ENCODE measurements at places on chromosomes 3 and 15. TPM values are rescaled to one million over a fixed set of nuclear protein-coding genes. Genes with fewer than 3 reads are reported as not detected.
A peak's percentile ranks its signal among the peaks of the same experiment; 100 is the strongest.

- peaks cover 18% of the 10 kb centered on the region for H3K4me1 ChIP-seq
- DNase-seq, result no peak
- no peak overlapping the region for H3K4me3 ChIP-seq
- 0 out of 2 replicates have a peak overlapping the region, but pooled peaks have one; percentile 41 for H3K27ac ChIP-seq
- H3K36me3 ChIP-seq, result peaks cover 39% of the 10 kb centered on the region
- H3K27me3 ChIP-seq, result no peaks in the 10 kb centered on the region
These were observed 64.2 kb downstream of the OXNAD1 start for GRCh38 chr3:16329036-16329825.

- no peaks in the 10 kb centered on the region for H3K27me3 ChIP-seq
- no peaks in the 10 kb centered on the region for H3K36me3 ChIP-seq
- H3K27ac ChIP-seq, result peak overlapping the region; percentile 88
- peak overlapping the region; percentile 97 for H3K4me3 ChIP-seq
- peak; percentile 49 for DNase-seq
- peaks cover 59% of the 10 kb centered on the region for H3K4me1 ChIP-seq
These were observed 1.2 kb downstream of the GNAI2 start for GRCh38 chr3:50237133-50237651.

DNA sequence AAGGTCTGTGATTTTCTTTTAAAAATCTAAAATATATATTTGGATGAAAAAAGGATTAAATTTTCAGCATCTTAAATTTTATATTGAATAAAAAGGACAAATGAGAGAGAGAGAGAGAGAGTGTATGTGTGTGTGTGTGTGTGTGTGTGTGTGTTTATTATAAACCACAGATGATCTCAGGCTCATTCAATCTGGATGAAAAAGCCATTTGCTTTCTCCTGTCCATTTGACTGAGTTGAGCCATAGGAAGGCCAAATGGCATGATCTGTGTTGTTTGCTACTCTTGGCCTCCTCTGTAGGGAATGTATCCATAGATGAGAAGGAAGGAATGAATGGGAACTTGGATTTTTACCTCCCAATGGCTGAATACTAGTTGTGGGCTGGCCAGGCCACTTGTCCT, 92.5 kb upstream of the MEX3B start:
- no peak for DNase-seq
- no peaks in the 10 kb centered on the region for H3K27me3 ChIP-seq
- no peaks in the 10 kb centered on the region for H3K4me1 ChIP-seq
- no peak overlapping the region for H3K27ac ChIP-seq

GRCh38 chr15:89975482-89976245, 25.5 kb upstream of the ZNF710 start:
- no peak overlapping the region for H3K4me3 ChIP-seq
- H3K4me1 ChIP-seq, result no peaks in the 10 kb centered on the region
- no peak overlapping the region for H3K27ac ChIP-seq
- peaks cover 6% of the 10 kb centered on the region for H3K36me3 ChIP-seq

DNA sequence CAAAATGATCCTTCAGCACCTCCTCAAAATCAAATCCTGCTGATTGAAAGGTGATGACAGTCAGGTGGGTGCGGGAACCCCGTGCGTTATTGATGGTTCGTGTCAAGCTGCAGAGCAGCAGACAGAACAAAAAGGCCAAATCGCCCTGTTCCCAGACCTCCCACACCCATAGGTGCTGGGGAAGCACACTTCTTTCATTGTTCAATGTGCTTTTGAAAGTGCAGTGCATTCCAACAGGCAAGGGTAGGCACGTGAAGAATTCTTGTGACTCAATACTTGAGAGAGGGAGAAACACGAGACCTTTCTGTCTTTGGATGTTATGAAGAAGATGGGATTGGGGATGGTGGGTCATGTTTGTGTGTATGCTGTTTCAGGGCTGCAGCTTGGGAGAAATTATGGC, 514.0 kb downstream of the MCTP2 start:
- no peak overlapping the region for H3K4me3 ChIP-seq
- H3K27me3 ChIP-seq, result no peaks in the 10 kb centered on the region
- no peak for DNase-seq
- H3K36me3 ChIP-seq, result peaks cover 5% of the 10 kb centered on the region
- no peak overlapping the region for H3K27ac ChIP-seq

DNA sequence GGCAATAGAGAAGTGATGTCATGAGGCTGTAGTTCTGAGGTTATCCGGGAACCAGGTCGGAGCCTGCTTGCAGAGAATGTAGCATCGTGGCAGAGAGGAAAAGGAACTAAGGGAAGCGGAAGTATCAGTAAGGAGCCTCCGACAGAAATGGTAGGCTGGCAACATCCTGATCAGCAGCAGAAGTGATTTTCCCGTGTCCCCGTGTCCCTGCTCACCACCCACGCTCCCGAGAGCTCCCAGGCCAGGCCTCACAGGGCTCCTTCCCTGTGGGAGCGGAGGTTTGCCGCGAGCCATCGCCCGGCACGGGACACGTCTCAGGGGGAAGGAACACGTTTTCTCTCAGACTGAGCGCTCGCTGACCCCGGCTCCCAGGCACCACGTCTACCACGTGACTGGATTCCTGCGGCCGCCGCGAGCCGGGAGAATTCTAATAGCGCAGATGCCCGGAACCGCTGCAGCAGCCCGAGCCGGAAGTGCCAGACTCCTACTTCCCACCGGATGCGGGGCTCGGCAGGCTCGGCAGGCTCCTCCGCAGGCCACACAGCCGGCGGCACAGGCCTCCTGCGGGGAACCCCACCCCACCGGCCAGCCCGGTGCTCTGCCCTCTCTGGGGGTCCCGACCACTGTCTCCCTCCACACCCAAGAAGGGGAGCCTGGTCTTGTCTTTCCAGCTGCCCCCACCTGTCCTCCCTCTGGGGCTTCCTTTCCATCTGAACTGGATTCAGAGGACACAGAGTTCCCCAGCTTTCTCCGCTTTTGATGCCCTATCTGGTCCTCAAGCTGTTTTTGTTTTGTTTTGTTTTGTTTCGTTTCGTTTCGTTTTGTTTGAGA, 99.3 kb downstream of the BDH1 start:
- peaks cover 16% of the 10 kb centered on the region for H3K4me1 ChIP-seq
- no peaks in the 10 kb centered on the region for H3K36me3 ChIP-seq
- H3K4me3 ChIP-seq, result peak overlapping the region; percentile 74
- peaks cover 26% of the 10 kb centered on the region for H3K27me3 ChIP-seq
- DNase-seq, result peak; percentile 82
- peak overlapping the region; percentile 93 for H3K27ac ChIP-seq

DNA sequence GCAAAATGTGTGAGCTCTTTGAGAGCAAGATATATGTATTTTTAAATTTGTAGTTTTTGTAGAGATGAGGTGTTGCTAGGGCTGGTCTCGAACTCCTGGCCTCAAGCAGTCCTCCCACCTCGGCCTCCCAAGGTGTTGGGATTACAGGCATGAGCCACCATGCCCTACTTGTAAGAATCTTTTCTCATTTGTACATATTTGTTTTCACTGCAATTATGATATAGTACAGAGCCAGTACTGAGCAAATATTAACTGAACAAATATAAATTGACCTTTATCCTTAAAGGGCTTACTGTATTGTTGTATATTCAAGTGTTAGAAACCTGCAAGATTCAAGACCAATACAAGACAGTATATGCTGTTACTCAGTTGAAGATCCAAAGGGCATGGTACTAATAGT, 53.4 kb downstream of the GTF2E1 start:
- H3K4me3 ChIP-seq, result no peak overlapping the region
- no peaks in the 10 kb centered on the region for H3K36me3 ChIP-seq
- peaks cover 55% of the 10 kb centered on the region for H3K4me1 ChIP-seq
- no peak overlapping the region for H3K27ac ChIP-seq
- H3K27me3 ChIP-seq, result no peaks in the 10 kb centered on the region

GRCh38 chr3:188822004-188822403, 349.8 kb upstream of the TPRG1 start:
- peaks cover 5% of the 10 kb centered on the region for H3K4me1 ChIP-seq
- no peak overlapping the region for H3K4me3 ChIP-seq
- no peak overlapping the region for H3K27ac ChIP-seq
- no peaks in the 10 kb centered on the region for H3K27me3 ChIP-seq
- H3K36me3 ChIP-seq, result no peaks in the 10 kb centered on the region

GRCh38 chr3:45646051-45646585, 43.1 kb upstream of the SACM1L start:
- peaks cover 10% of the 10 kb centered on the region for H3K36me3 ChIP-seq
- DNase-seq, result no peak
- H3K4me1 ChIP-seq, result peaks cover 35% of the 10 kb centered on the region
- no peaks in the 10 kb centered on the region for H3K27me3 ChIP-seq
- no peak overlapping the region for H3K4me3 ChIP-seq

GRCh38 chr3:17052363-17052762, 167.6 kb downstream of the PLCL2 start:
- no peak overlapping the region for H3K27ac ChIP-seq
- DNase-seq, result no peak
- no peaks in the 10 kb centered on the region for H3K27me3 ChIP-seq
- H3K4me1 ChIP-seq, result peaks cover 24% of the 10 kb centered on the region
- peaks cover 17% of the 10 kb centered on the region for H3K36me3 ChIP-seq
- H3K4me3 ChIP-seq, result no peak overlapping the region

- H3K27ac ChIP-seq, result no peak overlapping the region
- no peaks in the 10 kb centered on the region for H3K36me3 ChIP-seq
- DNase-seq, result peak; percentile 80
These were observed 6.0 kb upstream of the SLC28A1 start for GRCh38 chr15:84878504-84878903.

DNA sequence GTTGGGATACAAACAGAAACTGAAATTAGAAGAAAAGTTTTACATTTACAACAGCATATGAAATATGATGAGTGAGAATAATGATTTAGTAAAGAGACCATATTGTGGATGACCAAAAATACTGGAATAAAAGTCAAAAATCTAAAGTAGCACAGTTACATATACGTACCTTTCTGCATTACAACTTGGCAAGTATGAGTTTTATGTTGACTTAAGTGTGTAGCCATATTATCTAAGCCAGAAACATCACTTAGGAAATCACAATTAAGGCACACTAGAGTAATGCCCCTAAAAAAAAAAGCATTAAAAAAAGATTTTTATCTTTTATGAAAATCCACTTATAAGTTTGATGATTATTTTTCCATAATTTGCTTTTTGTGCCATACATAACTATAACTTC, 79.1 kb downstream of the ZNF280D start:
- H3K27ac ChIP-seq, result no peak overlapping the region
- H3K4me1 ChIP-seq, result no peaks in the 10 kb centered on the region
- no peaks in the 10 kb centered on the region for H3K36me3 ChIP-seq

The GABRR3 gene
- not detected for total RNA-seq

The SAMD7 gene
- total RNA-seq, result not detected

The NXPE3 gene
- 12.9 TPM for total RNA-seq

The TM4SF4 gene
- 2.0 TPM for total RNA-seq

The CHP1 gene
- total RNA-seq, result 91.2 TPM

The SLC15A2 gene
- 3.8 TPM for total RNA-seq

Measured in WTC11 (cell line).